ENCODE measurements at places on chromosomes 4 and X.

DNA sequence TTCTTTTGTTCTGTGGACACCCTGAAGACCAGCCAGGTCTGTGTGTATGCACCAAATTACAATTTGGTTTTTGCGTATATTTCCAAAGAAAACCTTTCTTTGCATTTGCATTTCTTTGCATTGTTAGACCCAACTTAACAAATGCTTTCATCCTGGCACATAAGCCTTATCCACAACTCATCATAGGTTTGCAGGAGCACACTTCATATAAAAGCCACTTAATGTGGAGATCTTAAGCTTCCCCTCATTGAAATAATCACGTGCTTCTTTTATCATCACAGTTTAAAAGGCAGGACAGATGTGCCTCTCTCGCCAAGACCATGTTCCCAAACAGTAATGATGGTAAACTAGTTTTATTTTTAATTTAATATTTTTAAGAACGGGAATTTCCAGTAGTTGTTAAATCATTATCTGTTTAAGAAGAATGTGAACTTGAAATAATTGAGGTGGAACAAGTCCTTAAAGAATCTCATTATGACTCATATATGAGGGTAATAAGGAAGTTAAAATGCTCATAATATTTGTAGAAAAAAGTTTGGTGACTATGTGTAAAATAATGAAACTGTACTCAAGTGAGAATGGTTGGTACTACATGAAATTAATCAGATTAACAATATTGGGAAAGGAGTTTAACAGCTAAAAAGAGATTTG, 65.5 kb downstream of the GLRA3 start:
- DNase-seq: no peak

DNA sequence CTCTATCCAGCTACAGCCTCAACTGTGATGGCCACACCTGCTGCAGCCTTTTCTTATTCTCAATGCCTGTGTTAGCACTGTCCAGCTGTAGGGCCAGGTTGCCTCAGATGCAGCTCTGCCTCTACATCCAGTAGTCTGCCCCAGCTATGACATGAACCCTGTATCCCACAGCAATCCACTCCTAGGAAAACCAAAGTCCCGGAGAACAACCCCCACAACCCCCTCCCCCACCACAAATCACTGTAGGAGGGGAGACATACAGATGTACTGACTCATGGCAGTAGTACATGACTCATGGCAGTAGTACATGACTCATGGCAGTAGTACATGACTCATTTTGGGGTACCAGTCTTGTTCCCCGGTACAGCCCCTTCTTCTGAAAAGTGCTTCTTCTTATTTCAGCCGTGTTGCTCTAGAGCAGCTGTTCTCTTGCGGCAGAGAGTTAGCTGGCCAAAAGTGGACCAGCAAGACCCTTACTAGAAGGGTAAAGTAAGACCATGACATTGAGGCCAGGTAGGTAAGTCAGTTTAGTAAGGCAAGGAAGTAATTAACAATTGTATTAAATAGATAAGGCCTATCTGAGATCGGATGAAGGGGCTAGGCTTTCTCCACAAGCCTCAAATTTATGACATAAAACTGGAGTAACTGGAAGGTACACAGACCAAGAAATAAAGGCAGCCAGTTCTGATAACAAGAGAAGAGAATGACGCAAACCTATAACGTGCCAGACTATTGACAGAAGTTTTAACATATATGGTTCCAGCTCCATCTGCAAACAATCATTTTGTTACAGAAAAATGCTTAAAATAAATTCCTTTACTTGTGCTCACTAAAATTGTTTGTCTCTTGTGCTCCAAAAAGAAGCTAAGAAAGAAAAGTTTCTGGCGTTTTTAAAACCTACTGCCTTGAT, 221.4 kb downstream of the TACR3 start:
- DNase-seq: no peak

- DNase-seq: no peak
These were observed 207.9 kb downstream of the FRAS1 start for GRCh38 chr4:78265006-78265405.

DNA sequence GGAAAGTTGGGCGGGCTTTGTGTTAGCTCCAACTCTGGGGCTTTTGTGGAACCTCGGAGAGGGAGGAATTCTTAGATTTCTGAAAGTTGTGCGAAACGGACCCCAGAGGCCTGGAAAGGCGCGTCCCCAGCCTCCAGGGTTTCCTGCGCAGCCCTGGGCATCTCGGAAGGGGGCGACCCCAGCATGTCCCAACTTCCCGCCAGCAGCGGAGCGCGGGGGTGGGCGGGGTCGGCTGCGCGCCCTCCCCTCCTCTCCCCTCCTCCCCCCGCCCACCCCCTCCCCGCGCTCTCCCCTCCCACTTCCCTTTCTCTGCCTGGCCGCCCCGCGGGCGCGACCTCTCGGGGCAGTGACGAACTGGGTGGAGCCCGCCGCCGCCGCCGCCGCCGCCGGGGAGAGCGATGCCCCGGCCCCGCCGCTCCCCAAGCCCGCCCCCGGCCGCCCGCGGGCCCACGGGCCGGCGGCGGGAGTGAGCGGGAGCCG, 16.8 kb downstream of the PTTG2 start:
- DNase-seq: peak; percentile 85

DNA sequence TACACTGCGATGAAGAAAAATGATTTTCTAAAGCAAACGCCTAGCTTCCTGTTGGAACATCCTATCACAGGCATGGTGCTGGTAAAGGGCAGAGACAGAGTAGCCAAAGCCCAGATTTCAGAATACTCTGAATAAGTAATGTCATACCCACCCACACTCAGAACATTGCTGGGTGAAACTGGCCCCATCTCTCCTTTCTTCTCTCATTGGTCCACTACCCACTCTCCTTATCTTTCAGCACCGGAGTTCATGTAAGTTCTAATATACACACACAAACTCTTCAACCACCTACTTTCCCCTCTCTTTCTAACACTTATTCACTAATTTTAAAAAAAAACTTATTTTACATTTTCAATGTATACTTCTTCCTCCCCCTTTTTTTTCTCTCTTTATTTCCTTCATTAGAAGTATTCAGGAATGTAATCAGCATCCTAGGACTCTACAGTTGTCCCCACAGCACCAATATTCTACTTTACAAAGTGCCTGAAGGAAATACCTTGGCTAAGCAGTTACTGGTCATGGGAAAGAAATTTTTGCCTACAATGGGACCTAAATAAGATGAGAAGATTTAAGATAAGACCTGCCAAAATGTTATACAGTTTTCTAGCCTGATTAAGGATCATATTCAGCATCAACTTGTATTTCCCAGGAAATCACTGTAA, 63.0 kb downstream of the SEC24D start:
- DNase-seq: no peak

GRCh38 chrX:141185366-141185765, 8.4 kb upstream of the LDOC1 start:
- no peak for DNase-seq

DNA sequence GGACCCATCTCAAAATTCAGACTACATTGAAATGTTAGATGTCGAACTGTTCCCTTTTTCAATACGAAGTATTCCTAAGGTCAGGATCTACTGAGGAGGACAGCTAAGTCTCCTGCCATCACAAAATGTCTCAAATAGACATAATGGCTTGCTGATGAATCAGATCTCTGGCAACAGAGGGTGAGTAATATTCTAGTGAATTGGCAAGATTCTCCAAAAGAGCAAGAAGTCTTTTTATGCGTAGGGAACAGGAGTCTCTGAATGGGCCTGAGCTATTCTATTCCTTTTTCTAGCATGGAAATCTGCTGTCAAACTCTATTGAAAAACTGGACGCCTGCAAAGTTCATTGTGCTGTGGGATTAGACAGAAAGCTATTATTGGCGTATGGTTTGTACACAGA, 145.4 kb downstream of the FNIP2 start:
- no peak for DNase-seq

- DNase-seq: no peak
These were observed 107.7 kb upstream of the TLR2 start for GRCh38 chr4:153576443-153576774.

All from GM23338 (cell line).